ENCODE measurements at places on chromosomes 7 and 10. TPM values are rescaled to one million over a fixed set of nuclear protein-coding genes. Genes with fewer than 3 reads are reported as not detected.

The PRKG1 gene
- polyA plus RNA-seq: 17.3 TPM

The PDLIM1 gene
- polyA plus RNA-seq: 233 TPM

The GTPBP4 gene
- 62.6 TPM for polyA plus RNA-seq

- DNase-seq: no peak
Measured at GRCh38 chr7:149524394-149524793, 26.8 kb upstream of the ZNF746 start.

GRCh38 chr10:70541736-70542564 lies 60.6 kb downstream of the PRF1 start:
- no peak for DNase-seq

DNA sequence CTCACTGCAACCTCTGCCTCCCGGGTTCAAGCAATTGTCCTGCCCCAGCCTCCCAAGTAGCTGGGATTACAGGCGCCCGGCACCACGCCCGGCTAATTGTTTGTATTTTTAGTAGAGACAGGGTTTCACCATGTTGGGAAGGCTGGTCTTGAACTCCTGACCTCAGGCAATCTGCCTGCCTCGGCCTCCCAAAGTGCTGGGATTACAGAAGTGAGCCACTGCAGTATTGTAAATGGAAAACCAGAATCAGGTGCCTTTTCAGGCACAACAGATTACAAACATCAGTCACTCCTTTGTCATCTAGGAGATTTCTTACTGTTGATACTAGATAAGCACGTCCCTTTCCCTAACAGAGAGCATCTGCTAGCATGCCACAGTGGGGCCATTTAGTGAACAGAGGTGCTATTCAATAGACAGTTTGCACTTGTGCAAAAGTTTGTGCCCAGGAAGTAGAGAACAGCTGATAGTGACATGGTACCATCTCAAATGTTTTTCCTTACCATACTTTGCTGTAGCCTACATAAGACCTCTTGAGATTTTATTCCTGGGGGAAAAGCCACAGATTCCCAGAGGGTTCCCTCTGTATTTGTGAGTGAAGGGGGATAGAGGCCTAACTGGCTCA lies 24.5 kb upstream of the WAC start:
- DNase-seq: no peak

- DNase-seq: peak; percentile 53
Measured at GRCh38 chr7:133750287-133750686, 376.9 kb upstream of the LRGUK start.

GRCh38 chr10:121519411-121519810 lies 78.8 kb downstream of the FGFR2 start:
- no peak for DNase-seq

DNA sequence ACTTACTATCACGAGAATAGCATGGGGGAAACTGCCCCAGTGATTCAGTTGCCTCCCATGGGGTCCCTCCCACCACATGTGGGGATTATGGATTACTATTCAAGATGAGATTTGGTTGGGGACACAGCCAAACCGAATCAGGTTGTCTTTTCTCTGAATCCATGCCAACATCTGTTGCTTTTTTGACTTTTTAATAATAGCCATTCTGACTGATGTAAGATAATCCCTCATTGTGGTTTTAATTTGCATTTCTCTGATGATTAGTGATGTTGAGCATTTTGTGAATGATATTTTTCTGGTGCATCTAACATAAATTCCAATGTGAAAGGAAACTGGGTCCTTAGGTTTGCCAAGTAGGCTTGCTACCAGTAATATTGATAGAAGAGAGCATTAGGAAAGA lies 69.0 kb upstream of the ARHGAP21 start:
- no peak for DNase-seq

- no peak for DNase-seq
Measured at GRCh38 chr7:67817481-67817880, 820.8 kb downstream of the TYW1 start.

DNA sequence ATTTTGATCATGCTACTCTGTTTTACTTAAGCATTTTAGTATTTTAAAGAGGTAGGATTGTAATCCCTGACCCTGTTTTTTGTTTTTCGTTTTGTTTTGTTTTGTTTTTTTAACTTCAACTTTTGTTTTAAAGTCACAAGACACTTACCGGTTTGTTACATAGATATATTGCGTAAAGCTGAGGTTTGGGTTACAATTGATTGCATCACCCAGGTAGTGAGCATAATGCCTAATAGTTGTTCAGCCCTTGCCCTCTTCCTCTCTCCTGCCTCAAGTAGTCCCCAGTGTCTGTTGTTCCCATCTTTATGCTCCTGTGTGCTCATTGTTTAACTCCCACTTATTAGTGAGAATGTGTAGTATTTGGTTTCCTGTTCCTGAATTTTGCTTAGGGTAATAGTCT lies 93.1 kb upstream of the TEX47 start:
- no peak for DNase-seq
